NCI-H2029 (cell line): ENCODE measurements at places on chromosomes 4 and X.

DNA sequence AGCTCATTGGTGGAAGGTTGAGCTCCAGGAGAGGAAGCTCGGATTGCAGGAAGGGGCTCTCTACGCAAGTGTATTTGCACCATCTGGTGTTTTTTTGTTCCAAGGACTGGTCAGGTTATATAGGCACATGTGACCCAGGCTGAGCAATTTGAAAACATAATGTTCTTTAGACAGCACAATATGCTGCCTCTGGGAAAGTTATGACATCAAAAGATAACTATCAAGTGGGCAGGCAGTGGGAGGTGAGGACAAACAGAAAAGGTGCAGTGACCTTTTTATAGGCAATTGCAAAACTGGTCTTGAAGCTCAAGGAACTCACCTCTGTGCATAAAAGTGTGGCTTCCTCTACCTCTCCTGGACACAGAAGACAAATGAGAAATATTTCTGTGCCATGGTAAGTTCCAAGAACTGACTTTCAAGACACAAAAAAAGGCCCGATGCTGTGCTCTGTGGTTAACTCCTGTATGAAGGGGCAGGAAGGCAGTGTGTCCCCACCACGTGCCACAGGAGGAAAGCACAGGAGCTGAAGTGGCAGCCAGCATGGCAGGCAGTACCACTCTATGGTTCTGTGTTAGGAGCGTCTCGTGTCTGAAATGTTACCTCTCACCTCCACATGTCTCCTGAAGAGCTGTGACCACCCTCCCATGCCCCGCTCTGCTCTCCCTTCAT, 128.6 kb downstream of the SHROOM3 start:
- no peak for DNase-seq

DNA sequence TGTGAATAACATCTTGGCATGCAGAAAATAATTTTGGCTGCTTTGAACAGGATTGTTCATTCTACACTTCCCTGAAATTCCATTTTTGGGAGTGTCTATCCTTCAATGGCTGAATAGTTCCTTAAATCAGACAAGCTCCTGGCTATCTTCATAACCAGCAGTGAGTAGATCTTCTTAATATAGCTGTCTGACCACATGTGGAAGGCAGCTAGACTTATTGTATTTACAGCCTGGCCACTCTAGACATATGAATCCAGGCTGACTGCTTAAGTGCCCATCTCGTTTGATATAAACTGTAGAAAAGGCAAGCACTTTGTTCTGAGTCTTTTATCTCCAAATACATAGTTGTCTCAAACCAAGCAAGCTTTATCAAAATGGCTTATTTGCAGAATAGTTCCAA, 40.0 kb downstream of the PWWP3B start:
- DNase-seq = no peak

DNA sequence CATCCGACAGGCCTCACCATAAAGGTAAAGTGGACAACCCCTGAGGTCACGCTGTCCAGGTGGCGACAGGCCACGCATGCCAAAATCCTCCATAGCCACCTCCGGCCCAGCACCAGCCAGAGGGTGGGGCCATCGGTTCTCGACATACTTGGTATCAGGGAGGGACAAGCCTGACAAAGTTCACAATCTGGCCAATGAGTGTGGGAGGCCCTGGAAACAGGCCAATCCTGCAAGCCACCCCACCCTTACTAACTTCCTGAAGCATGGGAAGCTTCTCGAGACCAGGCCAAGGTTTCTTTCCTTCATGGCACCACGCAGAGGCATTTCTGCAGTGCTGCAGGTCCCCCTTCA, 73.8 kb downstream of the MTMR1 start:
- no peak for DNase-seq

- no peak for DNase-seq
Observed at GRCh38 chrX:3293251-3293650, 53.2 kb downstream of the MXRA5 start.

DNA sequence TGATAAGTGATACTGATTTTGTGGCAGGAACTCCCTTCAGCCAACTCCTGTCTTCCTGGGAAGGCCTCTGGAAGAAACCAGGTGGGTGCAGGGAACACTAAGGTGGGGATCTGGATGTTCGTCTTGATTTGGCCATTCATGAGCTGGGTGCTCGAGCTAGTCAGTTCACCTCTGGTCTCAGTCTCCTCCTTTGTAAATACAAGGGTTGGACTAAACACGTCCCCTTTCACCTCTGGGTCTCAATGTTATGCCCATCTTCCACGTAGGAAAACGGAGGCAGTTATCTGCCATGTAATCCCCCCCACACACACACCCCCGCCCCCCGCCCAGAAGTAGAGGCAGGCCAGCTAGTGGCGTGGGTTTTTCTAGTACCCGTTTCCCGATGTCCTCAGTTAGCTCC, 4.1 kb upstream of the RS1 start:
- no peak for DNase-seq

- no peak for DNase-seq
Observed at GRCh38 chr4:168124008-168124641, 31.8 kb downstream of the ANXA10 start.

DNA sequence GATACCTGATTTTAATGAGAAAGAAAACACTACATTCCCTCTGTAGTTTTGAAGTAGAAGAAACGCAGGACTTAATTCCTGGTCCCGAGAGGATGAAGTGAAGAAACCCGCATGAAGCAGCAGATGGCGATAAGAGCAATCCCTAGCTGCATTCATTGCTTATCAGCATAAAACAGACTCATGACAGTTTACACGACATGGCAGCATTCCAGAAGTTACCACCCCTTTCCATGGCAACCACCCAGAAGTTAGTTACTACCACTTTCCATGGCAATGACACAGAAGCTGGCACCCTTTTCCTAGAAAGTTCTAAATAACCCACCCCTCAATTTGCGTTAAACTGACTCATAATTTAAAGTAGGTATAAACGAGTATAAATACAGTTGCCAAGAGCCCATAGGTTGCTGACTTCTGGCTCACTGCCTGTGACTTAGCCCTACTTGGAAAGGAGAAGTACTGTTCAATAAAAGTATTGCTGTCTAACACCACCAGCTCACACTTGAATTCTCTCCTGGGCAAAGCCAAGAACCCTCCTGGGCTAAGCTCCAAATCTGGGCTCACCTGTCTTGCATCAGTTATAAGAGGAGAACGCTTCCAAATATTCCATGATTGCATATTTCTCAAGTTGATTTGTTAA, 5.5 kb upstream of the XAGE2 start:
- DNase-seq = no peak

- no peak for DNase-seq
Observed at GRCh38 chrX:14274691-14275090, 245.0 kb upstream of the GEMIN8 start.

GRCh38 chr4:18103876-18104605, 82.5 kb upstream of the LCORL start:
- DNase-seq = no peak

DNA sequence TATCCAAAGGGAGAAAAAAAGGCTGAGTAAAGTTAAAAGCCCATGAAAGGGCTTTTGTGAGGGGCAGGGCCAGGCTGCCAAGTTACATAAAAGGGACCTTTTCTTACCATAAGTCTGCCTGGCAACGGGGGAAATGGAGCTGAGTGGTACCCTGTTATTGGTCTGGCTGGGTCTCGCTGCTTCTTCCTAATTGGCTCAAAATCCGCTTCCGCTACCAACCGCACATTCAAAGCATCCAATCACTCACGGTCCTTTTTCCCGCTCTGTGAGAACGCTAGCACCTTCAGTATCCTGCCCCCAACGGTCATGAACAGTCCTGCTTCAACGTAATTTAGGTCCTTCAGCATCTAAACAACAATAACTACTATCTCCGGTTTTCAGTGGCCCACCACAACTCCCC, 611 bp downstream of the TEX11 start:
- no peak for DNase-seq

DNA sequence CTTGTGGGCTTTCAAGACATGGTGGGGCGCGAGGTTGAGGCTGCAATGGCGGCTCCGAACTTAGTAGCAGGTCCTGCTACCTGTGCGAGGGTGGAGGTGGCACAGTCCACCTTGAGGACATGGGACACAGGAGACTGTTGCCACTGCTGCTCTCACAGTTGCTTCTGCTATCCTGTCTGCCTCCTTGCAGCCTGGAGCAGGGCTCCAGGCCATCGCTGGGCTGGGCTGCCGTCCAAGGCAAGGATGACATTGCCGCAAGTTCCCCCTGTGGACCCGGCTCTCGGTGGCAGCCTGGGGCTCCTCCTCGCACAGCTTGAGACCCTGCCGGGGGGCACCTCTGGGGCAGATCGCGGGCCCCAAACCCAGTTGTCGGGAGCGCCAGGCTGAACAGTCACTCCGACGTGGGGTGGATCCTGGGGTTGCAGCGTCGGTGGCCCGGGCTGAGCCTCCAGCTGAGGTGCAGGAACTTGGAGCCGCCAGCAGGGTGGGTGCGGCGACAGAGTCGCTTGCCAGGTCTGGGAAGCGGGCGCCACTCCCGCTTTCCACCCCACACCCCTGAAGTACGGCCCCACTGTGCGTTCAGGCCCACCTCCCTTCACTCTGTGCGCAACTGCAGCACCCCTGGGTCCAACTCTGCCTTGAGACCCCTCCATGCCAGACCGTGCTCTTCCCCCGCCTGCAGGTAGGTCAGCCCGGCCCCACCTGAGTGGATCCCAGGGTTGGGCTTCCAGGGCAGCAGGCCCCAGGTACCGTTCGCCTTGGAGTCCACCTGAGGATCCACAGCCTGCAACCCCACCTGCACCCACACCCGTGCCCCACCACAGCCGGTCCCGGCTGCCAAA, 192.7 kb upstream of the NUDT6 start:
- DNase-seq = no peak
